Stimulated activated CD4-positive, alpha-beta T cell treated with anti-CD3 and anti-CD28 coated beads, Interleukin-4, amount 100 ng/mL, for 4 hours (primary cell): ENCODE measurements at places on chromosomes 4 and X.

- no peak for DNase-seq
Observed at GRCh38 chrX:149205937-149206336, 299.2 kb downstream of the IDS start.

DNA sequence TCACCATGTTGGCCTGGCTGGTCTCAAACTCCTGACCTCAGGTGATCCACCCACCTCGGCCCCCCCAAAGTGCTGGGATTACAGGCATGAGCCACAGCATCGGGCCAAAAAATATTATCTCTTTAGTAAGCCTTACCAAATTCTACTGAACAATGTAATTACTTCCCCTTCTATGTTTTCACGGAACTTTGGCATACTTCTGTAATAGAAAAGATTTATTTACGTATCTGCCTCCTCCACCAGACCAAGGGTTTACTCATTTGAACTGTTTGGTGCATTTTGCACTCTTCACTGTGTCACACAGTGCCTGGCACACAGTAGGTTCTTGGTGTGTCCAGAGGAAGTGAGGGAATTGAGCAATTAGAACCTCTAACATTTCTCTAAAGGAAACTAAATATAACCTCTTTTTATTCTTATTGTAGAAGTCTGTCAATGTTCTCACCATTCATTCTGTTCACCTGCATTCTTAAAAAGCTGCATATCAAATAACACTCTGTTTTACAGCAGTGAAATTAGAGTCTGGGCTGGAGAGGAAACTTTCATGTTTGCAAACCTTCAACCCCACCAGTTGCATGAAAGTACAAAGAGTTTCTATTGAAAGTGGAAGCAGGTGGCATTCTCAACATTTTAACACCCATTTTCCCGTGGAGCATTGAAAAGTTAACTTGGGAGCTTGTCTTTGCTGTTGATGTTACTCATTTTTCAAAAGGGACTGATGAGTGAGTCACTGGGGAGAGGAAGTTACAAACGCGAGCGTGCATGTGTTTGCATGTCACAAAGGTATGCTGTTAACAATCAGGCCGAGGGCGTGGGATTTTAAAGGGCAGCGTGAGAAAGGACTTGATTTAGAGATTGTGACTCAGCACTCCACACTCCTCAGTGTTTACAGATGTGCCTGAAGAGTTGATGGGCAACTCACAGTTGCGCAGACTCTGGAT, 314.1 kb downstream of the STK32B start:
- DNase-seq: no peak

- no peak for DNase-seq
Observed at GRCh38 chrX:7201496-7201895, 53.5 kb upstream of the PUDP start.

DNA sequence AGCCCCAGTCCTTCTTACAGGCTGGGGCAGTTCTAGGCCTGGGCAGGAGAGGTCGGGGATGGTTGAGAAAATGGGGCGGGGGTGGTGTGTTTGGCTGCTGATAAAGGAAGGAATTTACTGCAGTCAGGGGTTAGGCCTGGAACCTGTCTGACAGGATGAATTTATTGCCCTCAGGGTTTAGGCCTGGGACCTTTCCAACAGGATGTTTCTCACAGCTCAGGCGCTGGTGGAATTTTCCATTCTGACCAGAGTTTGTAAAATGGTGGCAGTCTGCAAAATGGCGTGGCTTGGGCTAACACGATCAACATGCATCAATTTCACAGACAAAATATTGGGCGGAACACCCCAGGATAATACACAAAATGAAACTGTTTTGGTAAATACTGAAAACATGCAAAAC, 83.5 kb upstream of the SPIN4 start:
- DNase-seq: no peak

- DNase-seq: no peak
Observed at GRCh38 chrX:147741776-147742175, 169.9 kb upstream of the FMR1 start.
